ENCODE measurements at places on chromosomes 13 and 19.

GRCh38 chr19:13165162-13165997, 15.2 kb downstream of the IER2 start:
- DNase-seq: no peak

DNA sequence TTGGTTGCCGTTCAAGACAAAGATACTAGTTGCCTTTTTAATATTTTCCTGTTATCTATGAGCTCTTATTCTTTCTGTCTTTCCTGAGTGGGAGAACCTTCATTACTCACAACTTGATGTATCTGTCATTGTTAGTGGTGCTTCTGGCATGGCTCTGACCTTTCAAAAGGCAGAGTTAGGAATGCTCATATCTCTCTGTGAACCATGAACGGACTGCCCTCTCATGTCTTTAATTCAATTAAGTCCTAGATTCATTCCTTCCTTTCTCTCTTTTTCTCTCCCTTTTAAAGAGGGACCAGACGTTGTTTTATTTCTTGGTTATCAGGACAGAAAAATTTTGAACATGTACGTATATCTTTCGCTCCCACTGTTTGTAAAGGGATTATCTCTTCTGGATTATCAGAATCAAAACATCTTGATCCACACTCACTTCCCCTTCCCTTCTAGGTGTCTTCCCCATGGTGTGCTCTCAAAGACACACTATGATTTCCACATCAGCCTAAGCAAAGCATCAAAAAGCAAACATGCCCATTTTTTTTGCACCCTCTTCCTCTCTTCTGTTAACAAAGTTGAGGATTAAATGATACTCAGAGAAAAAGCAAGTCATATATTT, 90.3 kb downstream of the LRCH1 start:
- DNase-seq: no peak

DNA sequence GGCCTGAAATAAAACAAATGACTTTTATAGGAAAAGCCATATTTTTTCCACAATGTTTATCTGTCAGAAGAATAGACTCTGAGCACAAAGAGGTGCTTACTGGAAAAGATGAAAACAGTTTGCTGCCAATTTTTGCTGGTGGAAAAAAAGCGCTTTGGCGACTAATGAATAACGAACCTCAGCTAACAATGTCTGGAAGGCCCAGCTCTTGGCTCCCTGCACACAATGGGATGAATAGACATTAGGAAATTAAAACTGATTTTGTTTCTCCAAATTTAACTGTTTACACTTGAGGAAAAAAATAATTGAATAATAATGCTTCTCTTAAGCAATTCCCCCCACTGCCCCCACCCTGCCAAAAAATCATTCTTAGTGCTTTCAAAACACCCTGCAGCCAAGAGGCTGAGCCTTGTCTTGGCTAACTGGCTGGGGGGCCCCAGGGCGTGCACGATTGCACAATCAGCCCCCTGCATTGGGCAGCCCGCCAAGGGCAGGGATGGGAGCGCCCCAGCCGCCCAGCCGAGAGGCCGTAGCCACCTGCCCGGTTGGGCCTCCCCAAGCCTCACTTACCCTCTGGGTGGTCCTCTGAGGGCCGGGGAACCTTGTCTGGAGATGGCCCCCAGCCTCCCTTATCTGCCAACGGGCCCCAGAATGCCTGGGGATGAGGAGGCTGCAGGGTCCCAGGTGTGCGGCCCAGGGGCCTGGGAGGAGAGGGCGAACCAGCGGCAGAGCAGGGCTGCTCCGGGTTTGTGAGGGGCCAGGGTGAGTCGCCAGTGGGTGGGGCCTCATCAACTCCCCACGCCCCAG, 16.8 kb downstream of the CEBPG start:
- DNase-seq: no peak

DNA sequence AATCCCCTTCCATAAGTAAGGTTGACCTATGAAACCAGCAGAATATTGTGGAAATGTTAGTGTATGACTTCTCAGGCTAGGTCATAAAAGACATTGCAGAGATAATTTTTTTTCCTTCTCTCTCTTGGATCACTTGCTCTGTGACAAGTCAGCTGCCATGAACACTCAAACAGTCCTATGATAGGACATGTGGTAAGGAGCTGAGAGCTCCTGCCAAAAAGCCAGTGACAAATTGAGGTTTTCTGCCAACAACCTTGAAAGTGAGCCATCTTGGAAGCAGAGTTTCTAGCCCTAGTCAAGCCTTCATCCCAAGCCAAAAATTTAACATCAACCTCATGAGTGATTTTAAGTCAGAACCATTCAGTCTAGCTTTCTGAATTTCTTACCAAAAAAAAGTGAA, 270.9 kb upstream of the NBEA start:
- DNase-seq: no peak

DNA sequence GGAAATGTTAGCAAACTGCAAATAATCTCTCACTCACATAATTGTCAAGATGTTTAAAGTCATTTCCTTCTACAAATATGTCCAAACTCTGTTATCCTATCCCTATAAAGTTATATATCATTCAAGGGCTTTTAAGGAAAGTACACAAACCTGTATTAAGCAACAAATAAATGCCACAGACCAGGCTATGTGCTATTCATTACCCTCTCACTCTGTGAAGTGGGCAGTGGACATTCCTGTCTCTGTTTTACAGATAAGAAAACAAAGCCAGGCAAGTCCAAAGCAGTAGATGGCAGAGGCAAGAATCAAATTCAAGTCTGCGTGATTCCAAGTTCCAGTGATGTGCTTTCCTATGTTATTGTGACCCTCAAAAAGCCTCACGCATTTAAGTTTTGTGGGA, 140.6 kb downstream of the LHFPL6 start:
- no peak for DNase-seq

- peak; percentile 31 for DNase-seq
Measured at GRCh38 chr19:19062454-19063182, 1.2 kb upstream of the SLC25A42 start.

- no peak for DNase-seq
Measured at GRCh38 chr19:35290381-35291127, 1.4 kb upstream of the MAG start.

DNA sequence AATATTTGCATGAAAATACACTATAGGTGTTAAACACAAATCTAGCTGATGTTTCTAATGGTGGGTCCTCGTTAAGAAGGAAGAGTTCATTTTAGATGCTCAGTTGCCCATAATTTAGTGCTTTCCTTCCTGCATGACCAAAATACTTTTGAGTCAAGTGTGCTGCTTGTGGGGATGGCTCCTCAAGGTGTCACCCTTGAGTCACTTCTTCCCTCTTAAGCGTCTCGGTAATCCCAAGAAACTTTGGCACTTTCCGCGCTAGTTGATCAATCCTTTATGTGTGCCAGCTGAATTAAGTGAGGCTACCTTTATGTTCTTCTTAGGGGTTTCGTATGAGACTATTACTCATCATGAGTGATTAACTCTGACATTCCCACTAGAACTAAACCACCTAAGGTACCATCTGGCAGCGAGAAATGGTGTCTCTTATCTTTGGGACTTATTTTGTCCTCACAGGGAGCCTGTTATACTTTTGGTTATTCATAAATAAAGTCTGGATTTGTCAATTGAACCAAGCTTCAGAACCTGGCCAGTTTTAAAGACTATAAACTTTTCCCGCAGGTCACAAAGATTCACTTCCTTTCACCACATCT, 106.8 kb downstream of the NHLRC3 start:
- peak; percentile 50 for DNase-seq

GRCh38 chr13:74210693-74211393, 76.6 kb upstream of the KLF12 start:
- DNase-seq: no peak

GRCh38 chr19:41912899-41913537, 15.2 kb downstream of the ERFL start:
- DNase-seq: no peak

DNA sequence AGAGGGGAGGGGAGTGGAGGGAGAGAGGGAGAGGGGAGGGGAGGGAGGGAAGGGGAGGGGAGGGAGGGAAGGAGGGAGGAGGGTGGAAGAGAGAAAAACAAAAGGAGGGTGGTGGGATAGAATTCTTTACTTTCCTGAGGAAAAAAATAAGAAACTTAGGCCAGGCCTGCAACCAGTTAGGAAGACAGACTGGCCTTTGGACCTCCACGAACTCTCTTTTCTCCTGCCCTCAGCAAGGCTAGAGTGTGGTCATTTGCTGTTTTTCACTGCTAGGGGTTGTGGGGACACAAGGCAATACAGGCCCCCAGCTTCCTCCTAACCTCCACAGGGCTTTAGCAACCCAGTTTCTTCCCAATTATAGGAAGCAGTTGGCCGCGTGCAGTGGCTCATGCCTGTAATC, 4.2 kb downstream of the CCDC8 start:
- no peak for DNase-seq
